ENCODE measurements at places on chromosomes 6 and 20.

DNA sequence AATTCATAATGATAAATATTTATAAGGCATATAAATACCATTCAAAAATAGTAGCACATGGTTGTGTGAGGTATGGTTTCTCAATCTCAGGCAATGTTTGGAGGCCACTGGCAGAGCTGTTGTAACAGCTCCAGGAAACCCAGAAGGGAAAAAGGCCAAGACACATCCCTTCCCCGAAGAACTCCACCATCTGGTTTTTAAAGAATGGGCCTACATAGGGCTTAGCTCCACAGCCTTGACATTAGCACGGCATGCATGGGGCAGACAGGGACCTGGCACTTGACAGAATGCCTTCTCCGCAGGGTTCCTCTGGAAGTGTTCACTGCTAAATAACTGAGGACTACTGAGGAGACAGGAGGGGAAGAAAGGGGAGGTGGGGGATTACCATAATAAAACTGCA is 16.1 kb upstream of the FOXO3 start:
- DNase-seq, result no peak

DNA sequence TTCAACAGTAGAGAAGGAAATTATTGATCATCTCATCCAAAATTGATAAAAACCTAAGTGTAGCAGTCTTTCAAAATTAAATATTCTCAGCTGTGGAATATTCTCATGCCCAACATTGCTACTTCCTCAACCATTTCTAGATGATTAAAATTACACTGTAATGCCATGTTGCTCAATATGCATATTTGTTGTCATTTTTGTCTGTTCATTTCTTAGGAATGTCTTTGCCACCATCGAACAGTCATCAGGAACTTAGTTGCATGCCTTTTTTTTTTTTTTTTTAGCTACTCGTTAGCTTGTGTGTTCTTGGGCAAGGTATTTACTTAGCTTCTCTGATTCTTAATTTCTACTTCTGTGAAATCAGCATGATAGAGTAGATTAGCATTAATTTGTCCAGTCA is 188.6 kb downstream of the DTNBP1 start:
- DNase-seq, result no peak

- no peak for DNase-seq
These were observed 27.3 kb upstream of the STX16 start for GRCh38 chr20:58623579-58624473.

DNA sequence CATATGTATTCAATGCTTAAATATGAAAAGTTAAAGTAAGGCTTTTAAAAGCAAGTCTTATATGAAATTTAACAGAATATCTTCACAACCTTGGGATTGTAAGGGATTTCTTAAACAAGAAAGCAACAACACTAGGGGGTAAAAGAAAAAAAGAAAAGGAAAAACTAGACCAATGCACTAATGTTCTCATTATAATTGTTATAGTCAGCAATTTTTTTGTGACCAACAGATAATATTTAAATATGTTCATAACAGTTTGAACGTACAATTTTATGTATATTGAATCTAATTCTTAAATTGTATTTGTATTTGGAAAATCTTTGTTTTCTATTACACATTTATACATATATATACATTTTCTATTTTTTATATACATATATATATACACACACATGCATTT is 1397.8 kb upstream of the ADGRB3 start:
- no peak for DNase-seq

- DNase-seq, result no peak
These were observed 69.5 kb downstream of the ZFAND3 start for GRCh38 chr6:37889051-37889450.

- no peak for DNase-seq
These were observed 303.9 kb downstream of the CDKAL1 start for GRCh38 chr6:20838113-20838512.

DNA sequence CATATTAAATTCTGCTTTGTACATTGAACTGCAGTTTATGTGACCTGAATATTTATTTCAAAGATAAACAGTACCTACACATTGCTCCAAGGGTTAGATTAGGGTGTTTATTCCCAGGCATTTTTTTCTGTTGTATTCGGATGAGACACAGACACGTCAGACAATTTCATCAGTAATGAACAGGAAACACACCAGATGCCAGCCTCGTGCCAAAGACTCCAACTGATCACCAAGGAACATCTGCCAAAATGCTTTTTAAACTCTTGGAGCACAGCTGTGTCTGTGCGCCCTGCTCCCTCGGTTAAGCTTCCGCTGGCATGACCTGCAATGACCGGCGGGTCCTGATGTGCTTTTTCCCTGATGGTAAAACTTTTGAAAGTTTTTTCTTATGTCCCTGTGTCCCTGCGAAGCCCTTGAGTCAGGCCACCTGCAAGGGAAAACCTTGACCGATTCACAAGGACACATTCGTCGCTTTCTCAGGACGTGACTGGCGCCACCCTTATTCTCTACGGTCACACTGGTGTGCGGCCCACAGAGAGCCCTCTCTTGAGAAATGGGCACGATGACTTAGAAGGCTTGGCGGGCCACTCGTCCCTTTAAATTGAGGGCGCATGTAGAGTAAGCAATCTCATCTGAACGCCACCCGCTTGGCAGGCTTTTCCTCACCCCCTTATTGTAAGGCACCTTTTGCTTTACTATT is 173.9 kb downstream of the QKI start:
- no peak for DNase-seq

- no peak for DNase-seq
These were observed 497.5 kb downstream of the MAFB start for GRCh38 chr20:40191573-40191972.

DNA sequence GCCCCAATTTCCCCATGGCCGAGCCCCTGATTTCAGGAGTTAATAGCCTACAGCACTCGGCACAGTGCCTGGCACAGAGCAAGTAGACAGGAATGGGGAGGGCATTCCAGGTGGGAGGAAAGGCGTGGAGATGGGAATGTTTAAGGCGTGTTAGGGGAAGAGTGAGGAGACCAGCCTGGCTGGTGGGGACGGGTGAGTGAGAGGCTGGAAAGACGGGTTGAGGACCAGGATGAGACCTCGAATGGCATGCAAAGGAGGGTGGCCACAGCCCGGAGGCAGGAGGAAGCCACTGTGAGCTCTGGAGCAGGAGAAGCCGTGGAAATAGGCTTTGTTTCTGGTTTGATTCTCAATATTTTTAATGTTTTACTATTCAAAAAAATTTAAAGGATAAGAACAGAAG is 49.5 kb downstream of the CEBPB start:
- no peak for DNase-seq

GRCh38 chr6:3902871-3903648 is 53.9 kb downstream of the FAM50B start:
- DNase-seq, result no peak

DNA sequence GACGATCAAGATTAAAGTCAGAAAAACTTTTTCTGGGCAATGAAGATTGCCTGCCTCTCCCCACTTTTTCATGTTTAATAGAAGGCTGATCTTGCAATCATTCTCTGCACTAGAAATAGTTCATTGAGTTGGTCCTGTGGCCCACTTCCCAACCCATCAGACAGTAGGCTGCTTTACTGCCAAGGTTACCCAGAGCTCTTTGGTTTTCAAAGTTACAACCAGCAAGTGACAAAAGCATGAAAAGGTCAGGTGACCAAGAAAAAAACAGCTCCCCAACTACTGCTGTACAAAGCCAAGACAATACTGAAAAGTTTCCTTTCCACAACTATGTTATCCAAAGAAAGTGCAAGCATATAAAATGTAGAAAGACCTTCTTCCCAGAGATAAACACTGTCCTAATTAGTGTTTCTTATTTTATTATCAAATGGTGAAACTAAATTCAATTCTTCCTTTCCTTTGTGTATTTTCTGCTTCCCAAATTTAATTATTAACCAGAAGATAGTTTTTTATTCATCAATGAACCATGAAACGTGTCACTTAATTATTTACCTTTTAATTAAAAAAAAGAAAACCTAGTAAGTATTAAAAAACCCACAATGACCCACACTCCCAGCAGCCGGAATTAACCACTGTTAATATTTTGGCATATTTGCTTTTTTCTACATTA is 16.6 kb downstream of the DNAAF9 start:
- no peak for DNase-seq

- no peak for DNase-seq
These were observed 191.6 kb upstream of the PRDM1 start for GRCh38 chr6:105894556-105894955.

DNA sequence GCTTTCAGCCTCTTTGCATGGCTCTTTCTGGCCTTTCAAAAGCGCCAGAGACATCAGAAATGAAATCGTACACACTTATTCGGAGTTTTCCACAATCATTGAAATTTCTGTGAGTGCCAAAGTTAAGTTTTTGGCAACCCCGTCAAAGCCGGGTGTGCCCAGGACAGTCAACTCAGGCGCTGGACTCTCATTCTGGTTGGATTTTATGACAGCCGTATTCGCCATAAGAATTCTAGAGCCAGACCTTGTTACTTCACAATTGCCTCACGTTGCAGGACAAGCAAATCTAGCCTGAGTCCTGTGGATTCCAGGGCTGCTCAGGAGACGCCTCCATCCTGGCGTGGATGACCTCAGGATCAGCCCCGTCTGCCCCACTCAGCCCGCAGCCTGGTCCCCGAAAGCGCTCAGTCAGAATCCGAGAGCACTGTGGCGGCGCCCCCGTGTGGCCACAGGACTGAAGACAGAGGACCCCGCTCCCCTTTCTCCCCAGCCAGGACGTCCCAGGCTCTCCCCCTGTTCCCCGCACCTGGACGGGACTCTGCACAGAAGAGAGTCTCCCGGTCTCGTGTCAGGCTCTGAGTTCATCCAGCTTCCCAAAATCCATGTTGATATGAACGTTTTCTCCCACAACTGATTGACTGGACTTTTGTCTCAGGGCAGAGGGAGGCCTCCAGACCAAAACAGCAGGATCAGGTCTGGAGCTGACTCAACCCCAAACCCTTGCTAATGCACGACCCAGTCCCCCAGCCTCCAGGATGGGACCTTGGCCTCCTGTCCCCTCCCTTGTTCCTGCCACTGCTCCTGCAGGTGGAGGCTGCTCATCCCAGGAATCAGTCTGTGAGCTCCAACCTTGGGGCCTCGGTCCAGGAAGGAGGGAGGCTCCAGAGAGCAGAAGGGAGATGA is 38.2 kb downstream of the MICA start:
- DNase-seq, result no peak

DNA sequence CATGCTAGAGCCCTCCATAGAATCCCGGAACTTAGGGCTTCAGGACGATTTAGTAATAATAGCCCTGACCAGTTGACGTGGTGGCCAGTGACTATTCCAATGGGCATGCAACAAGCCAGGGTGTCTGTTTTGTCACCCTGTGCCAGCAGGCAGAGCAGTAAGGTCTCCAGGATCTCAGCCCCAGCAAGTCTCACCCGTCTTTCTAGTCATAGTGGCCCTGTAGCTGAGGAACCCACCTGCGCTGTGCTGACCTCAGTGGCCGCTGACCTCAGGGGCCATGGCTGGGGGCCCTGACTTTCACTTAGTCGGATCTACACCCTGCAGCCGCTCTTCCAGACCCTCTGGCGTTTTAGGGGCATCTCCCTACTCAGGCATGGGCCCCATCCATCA is 36.8 kb downstream of the PRR18 start:
- no peak for DNase-seq

DNA sequence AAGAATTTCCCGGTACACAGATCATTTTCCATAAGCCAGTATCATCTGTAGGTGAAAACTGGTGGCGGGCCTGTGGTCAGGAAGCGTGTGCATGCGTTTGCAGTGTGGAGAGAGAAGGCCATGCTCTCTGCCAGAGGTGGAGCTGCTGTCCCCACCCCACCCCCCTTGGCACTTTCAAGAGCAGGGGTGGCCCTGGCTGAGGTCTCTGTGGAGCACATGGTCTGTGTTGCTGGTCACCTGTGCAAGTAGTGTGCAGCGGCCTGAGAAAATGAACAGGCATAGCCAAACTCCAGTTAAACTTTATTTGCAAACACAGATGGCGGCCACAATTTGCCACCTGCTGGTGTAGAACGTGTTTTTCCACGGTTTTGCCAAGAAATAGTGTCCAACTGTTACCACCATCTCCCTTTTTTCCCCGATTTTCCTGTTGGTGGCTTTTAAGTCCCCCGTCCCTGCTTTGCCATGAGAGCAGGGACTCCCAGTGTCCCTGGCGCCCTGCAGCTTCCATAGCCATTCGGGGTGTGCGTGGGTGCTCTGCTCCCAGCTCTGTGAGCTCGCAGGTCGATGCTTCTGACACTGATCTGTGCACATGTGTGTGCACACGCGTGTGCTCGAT is 2.5 kb downstream of the ADRM1 start:
- no peak for DNase-seq

DNA sequence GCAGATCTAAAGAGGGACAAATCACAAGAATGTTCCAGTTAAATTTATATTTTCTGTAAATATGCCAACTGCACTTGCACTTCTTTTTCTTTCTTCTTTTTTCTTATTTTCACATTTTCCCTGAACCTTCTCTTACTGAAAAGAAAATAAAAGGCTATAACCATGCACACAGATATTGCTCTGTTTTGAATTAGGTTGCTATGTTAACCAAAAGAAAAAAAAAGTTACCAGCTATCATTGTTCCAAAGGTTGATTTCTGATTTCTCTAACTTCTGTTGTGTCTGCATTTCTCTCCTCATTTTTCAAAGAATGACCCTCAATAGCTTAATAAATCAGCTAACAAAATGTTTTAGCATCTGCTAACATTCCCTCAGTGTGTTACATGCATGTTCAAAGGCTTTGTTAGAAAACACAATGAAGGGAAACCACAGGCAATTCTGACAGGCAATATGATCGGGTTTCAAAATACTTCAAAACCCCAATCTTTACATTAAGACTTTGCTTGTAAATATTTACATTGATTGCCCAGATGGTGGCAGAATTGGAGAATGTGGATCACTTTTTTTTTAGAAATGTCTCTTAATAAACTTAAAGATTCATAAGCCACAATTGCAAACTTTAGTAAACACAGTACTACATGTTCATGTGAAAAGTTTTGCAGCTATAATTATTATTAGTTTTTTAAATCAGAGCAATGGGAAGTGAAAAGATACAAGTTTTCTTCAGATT is 928.3 kb upstream of the FLRT3 start:
- no peak for DNase-seq

- no peak for DNase-seq
These were observed 79.8 kb downstream of the KIF13A start for GRCh38 chr6:17907406-17908229.

DNA sequence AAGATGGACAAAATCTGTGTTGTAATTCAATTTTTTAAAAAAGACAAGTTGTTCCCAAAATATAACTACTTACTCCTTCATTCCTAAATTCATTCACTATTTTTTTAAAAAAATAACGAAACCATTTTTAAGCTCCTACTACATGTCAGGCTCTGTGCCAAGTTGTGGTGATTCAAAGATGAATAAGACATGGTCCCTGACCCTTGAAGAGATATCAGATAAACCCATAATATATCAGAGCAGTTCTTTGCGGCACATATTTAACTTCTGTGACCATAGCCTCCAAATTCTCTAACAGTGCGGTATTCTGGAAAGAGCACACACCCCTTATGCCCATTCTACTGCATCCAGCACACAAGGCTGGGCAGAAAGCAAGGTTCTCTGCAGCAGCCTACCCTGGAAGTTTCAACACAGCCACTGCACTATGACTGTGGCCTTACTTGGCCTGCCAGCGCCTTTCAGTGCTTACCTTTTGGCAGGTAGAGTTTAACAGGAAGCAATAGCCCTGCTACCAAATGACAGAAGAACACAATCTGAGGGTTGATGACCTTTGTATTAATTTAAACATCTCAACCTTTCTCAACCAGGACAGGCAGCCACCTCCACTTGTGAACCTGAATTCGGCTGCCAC is 406.5 kb downstream of the BTBD9 start:
- DNase-seq, result no peak
